ENCODE measurements at places on chromosomes 7 and 10.

DNA sequence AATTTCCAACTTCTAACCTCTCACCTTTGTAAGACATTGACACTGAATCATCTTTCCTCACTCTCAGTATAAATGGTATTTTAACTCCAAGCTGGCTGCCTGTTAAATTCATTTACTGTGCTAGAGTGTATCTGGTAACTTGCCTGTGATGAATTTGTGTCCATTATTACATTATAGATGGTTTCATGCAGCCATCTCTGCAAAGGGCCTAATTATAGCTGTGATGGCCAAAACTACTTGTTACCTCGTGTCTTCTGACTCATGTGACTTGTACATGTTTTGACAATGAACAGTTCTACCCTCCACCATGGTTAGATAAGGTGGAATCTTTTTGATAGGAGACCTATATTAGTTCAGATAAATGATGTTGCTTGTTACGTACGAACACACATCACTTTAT lies 392.0 kb downstream of the PAXIP1 start:
- no peak for DNase-seq

DNA sequence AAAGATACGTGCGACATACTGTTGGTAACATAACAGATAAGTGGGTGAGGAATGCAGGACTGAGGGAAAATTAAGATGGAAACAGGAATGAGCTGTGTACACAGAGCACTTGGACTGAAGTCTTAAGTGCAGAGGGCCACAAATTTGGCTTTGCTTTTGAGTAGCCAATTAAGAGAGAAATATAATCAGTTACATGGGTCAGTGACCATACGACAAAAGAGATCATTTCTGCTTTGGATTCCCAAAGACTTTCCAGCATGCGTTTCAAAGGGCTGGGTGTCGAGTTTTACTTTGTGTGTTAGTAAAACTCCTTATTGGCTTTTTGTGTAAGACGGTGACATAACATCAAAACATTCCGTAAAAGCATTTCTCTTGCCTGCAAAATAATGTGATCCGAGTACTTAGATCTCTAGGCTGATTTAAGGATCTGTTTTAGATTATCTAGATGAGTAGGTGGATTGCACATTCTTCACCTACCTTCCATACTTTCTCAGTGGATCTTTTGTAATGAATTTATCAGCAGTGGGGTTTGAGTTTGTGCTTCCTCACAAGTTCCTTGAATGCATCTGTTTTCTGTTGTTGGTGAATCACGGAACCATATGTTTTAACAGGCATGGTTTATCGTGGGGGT lies 7.5 kb downstream of the RABGEF1 start:
- DNase-seq: no peak

- peak; percentile 78 for DNase-seq
Measured at GRCh38 chr7:151368136-151368571, 26.5 kb downstream of the NUB1 start.

- no peak for DNase-seq
Measured at GRCh38 chr10:114623661-114624294, 34.3 kb downstream of the ABLIM1 start.

DNA sequence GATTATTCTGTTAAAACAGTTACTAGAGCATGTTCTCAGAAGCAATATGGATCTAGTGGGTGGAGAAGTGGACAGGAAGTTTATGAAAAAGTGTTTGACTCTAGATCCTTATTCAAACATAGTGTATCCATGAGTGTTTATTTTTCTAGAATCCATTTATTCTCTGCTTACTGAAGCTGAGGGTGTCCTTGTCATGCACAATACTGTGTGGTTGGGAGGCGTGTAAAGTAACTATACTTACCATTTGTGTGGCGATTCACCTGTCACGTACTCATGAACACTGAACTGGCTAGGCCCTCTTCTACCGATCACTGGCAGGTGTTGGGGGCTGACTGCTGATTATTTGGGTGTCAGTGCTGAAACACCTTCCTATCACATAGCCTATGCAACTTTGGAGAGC lies 74.0 kb downstream of the POU6F2 start:
- DNase-seq: no peak

- no peak for DNase-seq
Measured at GRCh38 chr10:73854310-73854709, 20.0 kb downstream of the CAMK2G start.

GRCh38 chr7:27202018-27202861 lies 2.3 kb upstream of the HOXA13 start:
- DNase-seq: no peak

GRCh38 chr7:115135769-115136410 lies 214.0 kb downstream of the MDFIC start:
- no peak for DNase-seq

- DNase-seq: no peak
Measured at GRCh38 chr7:158004123-158004490, 583.5 kb downstream of the PTPRN2 start.

GRCh38 chr7:1741751-1742554 lies 71.9 kb downstream of the ELFN1 start:
- DNase-seq: no peak

- no peak for DNase-seq
Measured at GRCh38 chr7:18548534-18548933, 53.0 kb downstream of the HDAC9 start.

GRCh38 chr10:132188331-132188730 lies 1.6 kb downstream of the DPYSL4 start:
- no peak for DNase-seq

- no peak for DNase-seq
Measured at GRCh38 chr7:70893422-70893821, 238.5 kb upstream of the GALNT17 start.

GRCh38 chr7:135377171-135377570 lies 132.7 kb downstream of the CNOT4 start:
- DNase-seq: no peak

- no peak for DNase-seq
Measured at GRCh38 chr10:103850572-103850895, 4.8 kb downstream of the SH3PXD2A start.

DNA sequence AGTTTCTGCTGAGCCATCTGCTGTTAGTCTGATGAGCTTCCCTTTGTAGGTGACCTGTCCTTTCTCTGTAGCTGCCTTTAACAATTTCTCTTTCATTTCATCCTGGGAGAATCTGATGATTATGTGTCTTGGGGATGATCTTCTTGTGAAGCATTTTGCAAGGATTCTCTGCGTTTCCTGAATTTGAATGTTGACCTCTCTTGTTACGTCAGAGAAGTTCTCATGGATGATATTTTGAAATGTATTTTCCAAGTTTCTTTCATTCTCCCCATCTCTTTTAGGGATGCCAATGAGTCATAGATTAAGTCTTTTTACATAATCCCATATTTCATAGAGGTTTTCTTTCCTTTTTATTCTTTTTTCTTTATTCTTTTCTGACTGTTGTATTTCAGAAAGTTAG lies 184.2 kb upstream of the BET1 start:
- DNase-seq: no peak

DNA sequence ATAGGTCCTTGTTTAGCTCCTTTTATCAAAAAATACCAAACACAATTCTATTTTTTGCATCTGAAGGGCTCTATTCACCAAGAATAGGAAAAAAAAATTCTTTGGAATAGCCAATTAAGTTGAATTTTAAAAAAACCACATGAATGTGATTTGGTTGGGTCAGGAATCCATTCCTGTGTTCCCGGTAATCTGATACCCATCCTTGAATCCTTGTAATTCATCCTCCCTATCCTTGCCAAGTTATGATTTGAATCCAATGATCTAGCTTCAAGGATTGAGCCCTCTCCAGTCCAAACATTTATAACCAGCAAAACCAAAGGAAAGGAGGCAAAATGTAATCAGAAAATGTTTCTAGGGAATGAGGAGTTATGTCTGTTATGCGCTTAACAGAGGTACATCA lies 86.6 kb downstream of the CFAP58 start:
- DNase-seq: no peak

DNA sequence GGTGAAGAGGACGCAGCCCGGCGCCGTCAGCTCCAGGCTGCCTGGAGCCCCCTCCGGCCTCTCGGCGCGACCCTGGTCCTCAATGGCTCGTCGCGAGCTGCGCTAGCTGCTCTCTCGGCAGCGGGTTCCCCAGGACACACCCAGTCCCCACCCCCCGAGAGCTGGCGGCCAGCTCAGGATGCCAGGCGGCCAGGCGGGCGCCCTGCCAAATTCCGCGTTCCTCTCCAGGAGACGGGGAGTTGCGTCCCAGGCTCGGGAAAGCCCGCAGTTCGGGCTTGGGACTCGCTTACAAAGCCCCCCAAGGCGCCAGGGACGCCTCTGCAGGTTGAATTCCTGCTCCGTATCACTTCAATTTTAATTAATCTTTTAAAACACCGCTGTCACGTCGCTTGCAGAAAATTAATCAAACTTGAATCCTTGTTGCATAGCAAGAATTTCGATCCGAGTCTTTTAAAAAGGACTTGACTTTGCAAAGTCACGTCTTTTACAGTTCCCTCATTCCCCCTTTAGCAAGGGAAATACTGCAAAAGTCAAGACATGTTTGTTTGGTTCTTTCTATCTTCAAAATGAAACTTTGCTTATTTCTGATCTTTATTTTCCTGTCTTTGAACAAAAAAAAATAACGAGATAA lies 28.2 kb downstream of the SKIDA1 start:
- no peak for DNase-seq

DNA sequence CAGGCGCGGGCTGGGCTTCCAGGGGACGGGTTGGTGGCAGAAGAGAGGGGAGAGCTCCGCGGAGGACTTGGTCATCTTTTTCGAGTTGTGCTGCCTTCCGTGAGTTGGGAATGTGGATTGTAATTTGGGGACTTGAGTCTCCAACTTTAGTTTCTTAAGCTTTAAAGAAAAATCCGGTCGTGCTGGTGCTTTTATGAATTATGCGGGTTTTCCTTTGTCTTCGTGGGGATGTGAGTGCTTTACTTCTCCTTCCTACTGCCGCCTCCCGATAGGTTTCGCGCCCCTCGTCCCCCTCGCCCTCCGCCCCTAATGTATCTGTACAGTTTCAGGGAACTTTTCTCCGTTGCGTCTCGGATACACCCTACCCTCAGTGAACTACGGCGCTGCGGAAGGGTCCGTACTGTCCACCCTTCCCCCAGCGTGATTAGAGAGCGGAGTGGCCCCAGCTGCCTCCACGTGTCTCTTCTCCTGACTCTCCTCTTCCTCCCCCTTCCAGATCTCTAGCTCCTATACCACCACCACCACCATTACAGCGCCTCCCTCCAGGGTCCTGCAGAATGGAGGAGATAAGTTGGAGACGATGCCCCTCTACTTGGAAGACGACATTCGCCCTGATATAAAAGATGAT lies 649 bp downstream of the SCD start:
- DNase-seq: no peak

- no peak for DNase-seq
Measured at GRCh38 chr10:99537086-99537988, 4.6 kb downstream of the NKX2-3 start.

- DNase-seq: no peak
Measured at GRCh38 chr7:30173058-30173897, 38.5 kb downstream of the MTURN start.

DNA sequence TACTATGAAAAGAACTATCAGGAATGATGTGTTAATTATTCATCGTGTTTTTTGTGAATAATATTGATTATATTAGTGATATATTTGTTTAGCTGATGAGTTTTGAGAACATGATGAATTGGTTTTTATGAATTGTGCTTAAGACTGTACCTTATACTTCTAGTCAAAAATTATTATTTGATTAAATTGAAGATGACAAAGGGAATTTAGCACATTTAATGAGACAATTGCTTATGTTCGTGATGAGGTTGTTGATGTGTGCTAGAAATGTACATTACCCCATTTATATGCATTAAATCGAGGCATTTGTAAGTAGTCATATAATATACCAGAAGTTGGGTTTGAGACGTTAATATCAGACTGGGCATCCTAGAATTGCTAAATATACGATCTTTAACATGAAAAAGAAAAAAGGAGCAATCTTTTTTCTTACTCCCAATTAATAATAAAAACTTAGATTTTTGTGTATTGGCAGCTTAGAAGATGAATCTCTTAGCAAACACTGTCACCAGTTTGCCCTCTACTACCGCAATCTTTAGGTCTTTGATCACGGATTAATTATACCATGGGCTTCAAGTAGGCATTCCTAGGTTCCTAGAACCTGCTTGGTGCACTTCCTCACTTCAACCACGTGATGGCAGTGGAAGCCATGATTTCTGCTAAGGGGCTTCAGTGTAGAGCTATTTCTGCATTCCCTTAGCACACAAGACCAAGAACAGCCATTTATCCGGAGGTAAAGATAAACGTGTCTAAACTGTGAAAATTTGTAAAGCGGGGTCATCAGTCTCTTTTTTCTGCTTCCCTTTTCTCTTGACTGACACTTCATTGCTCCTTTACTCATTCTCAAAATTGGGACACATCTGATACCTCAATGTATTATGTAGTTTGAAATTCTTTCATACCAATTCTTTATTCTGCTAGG lies 1.6 kb downstream of the KLHDC10 start:
- peak; percentile 48 for DNase-seq

GRCh38 chr10:116245156-116245555 lies 27.9 kb downstream of the GFRA1 start:
- DNase-seq: no peak

DNA sequence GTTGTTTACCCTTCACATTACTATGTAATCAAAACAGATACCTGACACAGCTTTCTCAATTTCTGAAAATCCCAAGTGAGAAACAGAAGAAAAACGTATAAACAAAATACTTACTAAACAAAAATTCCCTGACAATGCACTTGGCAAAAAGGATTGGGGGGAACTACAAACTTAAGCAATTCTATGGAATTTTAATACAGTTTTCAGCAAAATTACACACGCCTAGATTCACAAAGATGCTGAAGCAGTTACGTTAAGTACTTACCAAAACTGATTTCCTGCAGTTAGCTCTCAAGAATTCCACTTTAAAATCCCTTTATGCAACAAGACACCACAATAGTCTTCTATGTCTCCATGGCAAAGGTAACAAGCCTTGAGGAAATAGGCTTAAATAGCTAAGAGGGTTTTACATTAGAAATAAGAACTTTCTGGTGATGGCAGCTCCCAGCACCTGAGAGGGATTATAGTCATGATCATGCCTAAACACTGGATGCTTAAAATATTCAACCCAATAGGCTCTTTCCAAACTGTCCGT lies 10.8 kb downstream of the TOMM7 start:
- no peak for DNase-seq

GRCh38 chr10:78744491-78745090 lies 324.2 kb upstream of the ZMIZ1 start:
- no peak for DNase-seq

Data from activated CD8-positive, alpha-beta memory T cell treated with anti-CD3 and anti-CD28 coated beads, Interleukin-2, amount 50 U/mL, for 4 hours (primary cell).